ENCODE measurements at places on chromosomes 4 and X.

DNA sequence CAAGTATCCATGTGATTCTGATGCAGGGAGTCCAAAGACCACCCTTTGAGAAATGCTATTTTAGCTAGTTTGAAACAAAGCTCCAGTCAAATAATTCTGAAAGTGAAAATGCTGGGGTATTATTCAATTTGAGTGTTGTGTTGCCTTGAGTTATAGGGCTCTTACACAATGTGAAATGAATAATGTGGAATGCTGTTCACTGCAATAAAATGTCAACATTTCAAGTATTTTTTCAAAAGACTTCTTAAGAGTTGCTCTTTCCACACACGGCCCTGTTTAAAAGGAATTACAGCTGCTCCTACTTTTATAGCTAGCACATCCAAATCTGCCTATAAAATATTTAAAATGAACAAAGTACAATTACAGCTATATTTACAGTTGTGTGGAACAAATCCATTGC, 27.5 kb upstream of the PLS3 start:
- peak; percentile 59 for DNase-seq

DNA sequence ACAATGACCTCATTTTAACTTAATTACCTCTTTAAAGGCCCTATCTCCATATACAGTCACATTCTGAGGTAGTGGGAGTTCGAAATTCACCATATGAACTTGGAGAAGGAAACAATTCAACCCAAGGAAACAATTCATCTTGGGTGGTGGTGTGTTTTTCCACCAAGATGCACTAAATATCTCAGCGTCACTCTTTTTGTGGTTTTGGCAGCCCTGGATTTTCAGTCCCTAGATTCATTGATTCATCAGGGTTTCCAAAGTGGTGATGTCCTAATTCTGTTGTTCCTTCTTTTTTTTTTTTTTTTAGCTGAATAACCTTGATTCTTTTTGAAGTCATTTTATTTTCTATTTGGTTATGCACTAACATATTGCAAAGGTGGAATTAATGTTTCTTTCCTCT, 162.6 kb upstream of the RAPGEF2 start:
- DNase-seq, result no peak

DNA sequence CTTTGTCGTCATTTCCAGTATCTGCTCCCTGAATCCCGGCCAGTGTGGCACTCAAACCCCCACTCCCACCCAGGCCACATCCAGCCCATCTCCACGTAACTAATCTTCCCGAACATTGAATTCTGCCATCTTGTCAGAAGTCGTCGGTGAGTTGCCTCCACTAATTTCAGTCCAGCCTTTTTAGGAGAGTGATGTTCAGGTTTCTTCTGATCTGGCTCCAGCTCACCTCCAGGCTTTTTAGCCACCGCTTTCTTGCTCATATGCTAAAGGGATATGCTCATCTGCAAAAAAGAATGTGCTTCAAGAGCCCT, 1.3 kb downstream of the TMEM165 start:
- peak; percentile 55 for DNase-seq

- DNase-seq, result no peak
These were observed 103.5 kb upstream of the PLAC1 start for GRCh38 chrX:134761788-134762187.

- no peak for DNase-seq
These were observed 47.5 kb upstream of the WDR19 start for GRCh38 chr4:39134683-39135306.

- no peak for DNase-seq
These were observed 383.8 kb downstream of the GRXCR1 start for GRCh38 chr4:43276321-43276720.

DNA sequence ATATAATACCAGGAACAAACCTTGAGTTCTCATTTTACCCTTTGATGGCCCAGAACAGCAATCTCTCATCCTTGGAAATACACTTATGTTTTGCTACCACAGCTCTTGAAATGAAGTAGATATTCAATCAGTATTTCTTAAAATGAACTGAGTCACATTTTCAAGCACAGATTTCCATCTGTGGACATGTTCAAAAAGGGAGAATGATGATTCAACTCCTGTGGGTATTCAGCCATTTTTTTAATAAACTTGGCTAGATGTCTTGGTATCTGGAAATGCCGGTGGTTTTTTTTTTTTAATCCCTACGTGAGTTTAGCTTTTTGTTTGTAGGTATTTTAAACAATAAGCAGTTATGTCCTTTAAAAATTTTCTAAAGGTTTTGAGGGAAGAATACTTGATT, 64.2 kb upstream of the TRPC5OS start:
- no peak for DNase-seq

DNA sequence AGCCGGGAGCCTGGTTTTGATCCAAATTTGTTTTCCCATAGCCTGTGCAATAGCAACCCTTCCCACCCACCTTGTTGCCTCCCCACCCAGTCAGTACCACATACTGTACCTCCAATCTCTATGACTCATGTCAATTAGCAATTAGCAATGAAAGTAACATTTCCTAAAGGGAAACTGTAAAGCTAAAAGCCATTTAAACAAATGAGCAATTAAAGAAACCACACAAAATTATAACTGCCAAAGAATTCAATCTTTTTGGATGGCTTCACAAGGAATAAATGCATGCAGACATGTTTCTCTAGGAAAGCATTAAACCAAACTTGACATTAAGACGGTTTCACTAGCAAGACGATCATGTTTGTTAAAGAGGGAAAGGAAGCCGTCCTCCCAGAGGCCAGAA, 169.0 kb upstream of the MAP3K15 start:
- DNase-seq, result no peak

GRCh38 chr4:118224243-118224829, 128.5 kb downstream of the PRSS12 start:
- DNase-seq, result peak; percentile 64

DNA sequence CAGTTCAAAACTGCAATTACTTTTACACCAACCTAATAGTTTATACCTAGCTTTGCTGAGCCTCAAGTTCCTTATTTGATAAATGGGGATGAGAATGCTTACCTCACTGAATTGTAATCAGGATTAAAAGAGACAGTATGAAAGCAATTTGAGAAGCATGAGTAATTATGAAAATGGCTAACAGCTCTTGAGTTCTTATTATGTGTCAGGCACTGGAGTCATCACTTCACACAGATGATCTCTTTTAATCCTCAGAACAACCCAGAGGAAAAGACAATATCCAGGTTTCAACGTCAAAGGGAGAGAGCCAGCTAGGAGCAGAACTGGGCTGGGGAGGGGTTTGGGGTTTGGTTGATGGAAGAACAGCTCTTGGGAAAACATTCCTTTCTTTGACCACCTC, 221.0 kb upstream of the NWD2 start:
- DNase-seq, result no peak

DNA sequence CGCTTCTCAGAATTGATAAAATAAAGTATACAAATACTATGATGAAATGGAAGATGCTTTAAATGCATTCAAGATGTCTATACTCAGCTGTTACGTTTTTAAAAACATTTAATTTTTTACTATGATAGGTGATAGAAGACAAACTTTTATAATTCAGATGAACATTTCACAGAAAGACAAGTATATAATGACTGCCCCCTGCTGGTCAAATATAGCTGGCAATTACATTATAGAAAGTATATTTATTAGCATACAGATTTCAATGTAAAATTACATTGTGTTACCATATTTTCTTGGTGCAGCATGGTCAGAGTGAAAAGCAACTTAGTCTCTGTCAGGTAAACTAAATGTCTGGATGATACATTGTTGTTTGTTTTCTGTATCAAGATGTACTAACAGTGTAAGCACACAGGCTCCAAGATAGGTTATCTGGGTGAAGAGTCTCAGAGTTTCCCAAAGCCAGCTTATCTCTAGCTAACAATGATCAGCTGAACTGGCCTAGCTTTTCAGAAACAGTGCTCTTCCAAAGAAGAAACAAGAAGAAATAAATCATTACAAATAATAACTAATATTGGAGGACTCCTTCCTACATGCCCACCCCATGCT, 54.1 kb downstream of the SRPX start:
- DNase-seq, result no peak

- no peak for DNase-seq
These were observed 62.0 kb downstream of the HTRA3 start for GRCh38 chr4:8331575-8331955.

DNA sequence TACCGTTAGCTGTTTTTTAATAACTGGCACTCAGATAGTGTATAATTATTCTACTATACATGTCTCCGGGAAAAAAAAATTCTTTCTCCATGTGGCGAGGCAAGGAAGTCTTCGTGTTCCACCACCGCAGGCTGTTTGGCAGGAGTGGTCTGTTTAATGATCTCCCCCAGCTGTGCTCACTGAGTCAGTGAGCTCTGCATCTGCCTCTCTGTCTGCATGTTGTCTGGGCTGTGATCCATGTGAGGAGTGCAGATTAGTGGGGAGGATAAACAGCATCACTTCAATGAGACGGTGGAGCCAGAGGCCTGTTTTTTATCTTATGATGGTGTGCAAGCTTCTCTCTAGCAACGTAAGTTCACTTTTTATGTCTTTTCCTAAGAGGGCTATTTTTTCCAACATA, 69.8 kb downstream of the RPS3A start:
- DNase-seq, result peak; percentile 97

DNA sequence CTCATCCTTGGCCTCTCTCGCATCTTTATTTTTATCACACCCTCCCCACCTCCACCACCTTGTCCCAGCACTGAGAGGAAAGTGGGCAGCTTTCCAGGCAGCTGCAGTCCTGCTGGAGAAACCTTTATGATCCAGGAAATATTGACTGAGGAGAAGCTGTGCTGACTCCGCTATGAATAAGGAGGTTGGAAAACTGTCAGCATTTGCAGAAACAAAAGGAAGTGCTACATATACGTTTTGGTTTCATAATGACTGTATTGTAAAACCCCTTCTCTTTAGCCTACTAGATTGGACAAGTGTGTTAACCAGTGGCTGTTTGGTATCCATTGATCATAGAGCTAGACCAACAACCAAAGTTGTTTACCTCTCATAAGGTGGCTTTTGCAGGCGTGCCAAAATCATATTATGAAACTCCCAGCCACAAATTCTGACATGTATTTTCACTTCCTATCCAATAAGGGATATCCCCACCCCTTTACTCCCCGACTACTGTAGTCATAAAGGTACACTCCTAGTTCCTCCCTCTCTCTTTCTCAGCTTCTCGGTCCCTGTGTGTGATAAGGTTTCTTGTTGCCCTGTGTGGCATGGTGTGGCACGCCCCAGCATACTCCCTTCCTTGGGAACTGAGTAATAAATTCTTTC, 88.4 kb downstream of the GPR143 start:
- no peak for DNase-seq

GRCh38 chr4:168618577-168619265, 121.9 kb downstream of the PALLD start:
- peak; percentile 64 for DNase-seq

GRCh38 chrX:40581336-40581920, 658 bp downstream of the ATP6AP2 start:
- DNase-seq, result peak; percentile 43
